Memory B cell (primary cell): ENCODE measurements at places on chromosomes 5 and 9.

DNA sequence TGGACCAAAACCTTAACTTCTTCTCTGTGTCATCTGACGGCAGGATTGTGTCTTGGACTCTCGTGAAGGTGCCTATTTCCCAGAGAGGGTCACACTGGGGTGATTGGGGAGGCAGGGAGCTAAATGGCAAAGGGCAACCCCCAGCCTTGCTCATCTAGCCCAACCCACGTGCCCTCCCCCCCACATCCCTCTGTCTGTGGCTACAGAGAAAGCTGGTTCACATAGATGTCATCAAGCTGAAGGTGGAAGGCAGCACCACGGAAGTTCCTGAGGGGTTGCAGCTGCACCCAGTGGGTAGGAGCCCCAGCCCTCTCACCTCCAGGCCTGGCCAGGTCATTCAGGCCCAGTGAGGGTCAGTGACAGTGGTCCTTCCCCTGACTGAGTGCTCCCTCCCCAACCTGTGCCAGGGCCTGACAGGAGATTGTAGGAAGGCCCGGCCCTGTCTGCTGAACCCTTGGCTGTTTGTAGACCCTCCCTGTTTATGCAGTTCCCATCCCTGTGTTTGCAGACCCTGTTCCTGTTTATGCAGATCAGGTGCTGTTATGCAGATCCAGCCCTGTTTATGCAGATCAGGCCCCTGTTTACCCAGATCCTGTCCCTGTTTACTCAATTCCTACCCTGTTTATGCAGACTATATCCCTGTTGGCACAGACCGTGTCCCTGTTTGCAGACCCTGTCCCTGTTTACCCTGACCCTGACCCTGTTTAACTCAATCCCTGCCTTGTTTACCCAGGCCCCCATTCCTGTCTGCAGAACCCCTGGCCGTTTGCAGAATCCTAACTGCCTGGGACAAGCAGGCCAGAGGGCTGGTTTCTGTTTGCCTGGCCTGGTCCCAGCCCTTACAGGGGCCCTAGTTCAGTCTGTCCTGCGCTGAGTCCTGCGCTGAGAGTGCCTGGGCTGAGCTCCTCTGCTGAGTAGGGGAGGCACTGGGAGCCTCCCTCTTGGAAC lies 10.4 kb downstream of the ENHO start:
- DNase-seq: no peak

- DNase-seq: no peak
Observed at GRCh38 chr5:90338712-90339372, 70.7 kb downstream of the CETN3 start.

DNA sequence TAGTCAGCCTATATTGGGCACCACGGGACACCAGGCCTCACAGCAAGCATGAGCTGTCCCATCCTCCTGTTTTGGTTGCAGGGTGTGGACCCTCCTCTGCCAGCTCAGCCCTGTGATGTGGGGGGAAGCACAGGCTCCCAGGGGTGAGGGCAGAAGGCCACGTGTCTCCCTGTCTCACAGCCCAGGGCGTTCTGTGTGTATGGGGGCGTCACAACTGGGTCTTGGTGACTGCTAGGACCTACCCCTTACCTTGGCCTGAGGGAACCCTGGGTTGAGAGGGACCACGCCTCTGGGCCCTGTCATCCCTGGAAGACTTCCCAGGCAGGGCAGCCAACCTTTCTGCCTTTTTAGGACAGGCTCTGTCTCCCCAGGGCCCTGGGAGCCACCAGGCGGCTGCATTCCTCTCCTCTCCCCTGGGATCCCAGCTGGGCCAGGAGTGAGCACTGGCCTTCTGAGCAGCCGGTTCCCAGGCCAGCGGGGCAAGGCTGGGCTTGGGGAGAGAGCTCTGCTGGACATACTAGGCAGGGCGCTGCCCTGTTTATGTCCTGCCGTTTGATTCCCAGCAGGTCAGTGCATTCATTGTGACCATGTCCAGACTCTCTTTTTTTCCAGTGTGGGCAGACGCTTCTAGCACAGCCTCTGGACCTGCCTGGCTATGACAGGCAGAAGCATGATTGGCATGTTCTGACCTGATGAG lies 97.4 kb downstream of the DAB2IP start:
- no peak for DNase-seq

- DNase-seq: no peak
Observed at GRCh38 chr5:53913941-53914340, 353.5 kb downstream of the NDUFS4 start.

DNA sequence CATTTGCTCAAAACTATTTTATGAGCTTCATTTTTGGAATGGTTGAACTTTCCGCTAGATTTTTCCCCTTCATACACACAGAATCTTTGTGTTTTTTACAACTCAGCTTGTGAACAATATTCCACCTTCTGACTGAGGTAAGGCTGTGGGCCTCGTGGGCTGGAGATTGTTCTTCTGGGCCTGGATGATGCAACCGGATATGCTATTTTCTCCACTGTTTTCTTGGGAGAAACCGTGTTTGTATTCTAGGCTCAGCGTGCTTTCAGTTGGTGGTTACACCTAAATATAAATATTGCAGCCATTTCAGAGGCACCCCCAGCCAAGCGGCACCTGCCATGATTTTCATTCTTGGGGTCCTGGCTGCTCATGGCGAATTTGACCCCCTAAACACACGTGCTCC lies 55.2 kb downstream of the IRX1 start:
- DNase-seq: no peak

DNA sequence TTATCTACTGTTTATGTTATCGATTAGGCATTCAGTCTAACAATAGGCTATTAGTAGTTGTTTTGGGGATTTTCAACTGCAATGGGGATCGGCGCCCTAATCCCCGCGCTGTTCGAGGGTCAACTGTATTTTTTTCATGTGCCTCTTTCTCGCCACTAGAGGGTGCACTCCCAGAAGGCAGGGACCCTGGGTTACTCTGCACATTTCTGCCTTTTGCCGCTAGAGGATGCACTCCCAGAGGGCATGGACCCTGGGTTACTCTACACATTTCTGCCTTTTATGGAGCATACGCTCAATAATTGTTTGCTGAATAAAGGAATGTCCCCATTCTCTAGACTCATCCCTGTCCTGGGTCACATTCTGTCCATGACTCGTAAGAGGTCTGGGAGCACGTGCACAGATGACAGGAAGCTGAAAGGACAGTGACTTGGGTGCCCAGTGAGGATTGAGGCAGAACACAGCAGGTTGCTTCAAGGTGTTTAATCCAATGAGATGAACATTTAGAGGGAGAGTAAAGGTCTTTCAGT lies 27.9 kb upstream of the RECK start:
- DNase-seq: peak; percentile 49

DNA sequence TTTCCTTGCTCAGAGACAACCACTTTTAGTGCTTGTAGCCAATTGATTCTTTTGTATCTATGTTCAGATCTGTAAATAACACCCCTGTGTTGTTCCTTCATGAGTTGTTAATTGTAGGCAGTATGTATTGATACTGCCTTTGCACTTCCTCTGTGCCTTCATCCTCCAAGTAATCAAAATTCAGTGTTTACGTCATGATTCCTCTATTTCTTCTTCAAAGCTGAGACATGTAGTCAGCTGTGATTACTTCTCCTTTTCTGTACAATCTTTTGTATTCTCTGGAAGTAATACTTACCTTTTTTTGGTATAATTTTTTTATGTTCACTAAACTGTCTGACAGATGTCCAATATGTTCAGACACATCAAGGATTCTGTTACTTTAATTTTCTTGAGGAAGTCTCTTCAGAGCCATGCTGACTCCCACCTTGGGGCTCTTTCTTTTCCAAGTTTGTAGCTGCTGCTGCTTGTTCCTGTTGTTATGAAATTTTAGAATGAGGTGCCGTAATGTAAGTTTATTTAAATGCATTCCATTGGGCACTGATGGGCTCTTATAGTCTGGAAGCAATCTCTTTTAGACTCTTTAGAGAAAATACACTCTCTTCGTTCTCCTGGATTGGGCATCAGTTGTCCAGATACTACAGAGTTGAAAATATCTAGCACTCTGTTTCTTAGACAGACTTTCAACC lies 30.5 kb upstream of the LRRC70 start:
- peak; percentile 1 for DNase-seq

DNA sequence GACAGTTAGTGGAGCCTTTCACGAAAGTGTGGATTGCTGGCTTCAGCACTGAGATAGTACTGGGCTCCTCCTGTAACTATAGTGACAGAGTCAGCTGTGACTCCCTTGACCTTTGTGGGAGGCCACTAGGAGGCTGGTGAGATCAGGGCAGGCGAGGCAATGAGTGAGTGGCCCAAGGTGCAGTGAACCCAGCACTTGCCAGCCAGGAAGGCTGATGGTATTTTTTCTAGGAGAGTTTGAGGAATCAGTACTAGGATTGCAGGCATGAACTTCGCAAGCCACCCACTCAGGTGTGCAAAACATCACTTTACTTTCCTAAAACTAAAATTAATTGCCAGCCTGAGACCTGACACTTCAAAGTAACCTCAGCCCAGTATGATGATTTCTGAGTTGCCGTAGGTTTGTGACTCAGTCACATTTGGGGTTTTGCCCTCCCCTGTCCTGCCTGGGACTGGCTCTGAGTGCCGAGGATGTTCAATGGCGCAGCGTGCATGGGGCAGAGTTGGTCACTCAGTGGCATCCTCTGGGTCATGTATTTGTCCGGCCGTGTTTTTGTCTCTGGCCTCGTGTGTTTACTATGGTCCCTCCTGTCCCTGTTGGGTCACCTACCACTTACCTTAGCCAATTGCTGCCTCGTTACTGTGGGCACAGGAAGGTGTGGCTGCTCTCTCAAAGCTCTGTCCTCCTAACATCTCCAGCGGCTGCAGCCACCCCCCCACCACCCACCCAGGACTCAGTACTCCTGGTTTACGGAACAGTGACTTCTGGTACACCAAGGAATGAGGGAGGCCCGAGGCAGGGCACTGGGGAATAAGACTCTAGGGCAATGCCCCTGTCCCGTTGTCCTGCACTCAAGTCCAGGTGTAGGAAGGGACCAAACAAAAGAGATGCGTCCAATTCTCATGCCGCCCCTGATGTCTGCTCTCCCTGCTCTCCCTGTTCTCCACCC lies 67.2 kb downstream of the IL31RA start:
- DNase-seq: no peak

DNA sequence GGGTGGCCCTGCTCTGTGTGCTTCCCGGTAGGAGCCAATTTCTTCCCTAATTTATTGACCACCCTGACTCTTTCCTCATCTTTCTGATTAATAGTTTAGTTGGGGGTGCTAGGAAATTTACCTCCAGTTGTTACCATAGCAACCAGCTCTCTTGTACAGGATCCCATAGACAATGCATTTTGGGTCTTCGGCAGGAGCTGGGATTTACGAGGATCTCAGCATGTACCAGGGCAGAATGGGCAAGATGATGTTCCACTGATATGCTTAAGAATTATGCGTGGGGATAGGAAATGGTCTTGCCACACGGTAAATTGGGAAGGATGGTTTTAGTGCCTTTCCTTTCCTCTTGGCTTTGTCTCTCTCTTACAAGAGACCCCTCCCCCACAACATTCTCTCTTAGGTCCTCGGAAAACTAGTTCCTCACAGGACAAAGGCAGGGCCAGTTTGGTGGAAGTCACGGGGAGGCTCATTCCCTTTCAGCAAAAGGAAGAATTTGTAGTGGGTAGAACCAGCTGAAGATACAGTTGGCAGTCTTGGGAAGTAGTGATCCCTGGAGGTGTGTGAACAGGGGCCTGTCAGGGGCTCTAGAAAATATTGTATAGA lies 133.4 kb upstream of the SHB start:
- no peak for DNase-seq

DNA sequence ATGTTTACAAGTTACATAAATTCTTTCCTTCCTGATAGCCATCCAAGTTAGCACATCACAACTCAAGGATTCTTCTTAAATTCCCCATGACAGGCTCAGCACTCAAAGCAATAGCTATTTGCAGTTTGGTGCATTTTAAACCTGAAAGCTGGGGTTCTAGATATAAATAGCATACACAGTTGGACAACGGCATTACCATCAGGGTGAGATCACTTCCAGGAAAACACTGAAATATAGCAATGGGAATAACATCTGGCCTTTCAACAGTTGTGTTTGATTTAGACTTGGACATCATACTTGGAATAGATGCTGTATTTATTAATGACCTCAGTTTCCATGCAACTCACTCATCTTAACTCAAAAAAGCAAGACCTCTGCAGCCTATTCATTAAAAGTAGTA lies 24.7 kb upstream of the LECT2 start:
- DNase-seq: no peak

GRCh38 chr5:111930449-111930848 lies 173.5 kb upstream of the NREP start:
- no peak for DNase-seq

DNA sequence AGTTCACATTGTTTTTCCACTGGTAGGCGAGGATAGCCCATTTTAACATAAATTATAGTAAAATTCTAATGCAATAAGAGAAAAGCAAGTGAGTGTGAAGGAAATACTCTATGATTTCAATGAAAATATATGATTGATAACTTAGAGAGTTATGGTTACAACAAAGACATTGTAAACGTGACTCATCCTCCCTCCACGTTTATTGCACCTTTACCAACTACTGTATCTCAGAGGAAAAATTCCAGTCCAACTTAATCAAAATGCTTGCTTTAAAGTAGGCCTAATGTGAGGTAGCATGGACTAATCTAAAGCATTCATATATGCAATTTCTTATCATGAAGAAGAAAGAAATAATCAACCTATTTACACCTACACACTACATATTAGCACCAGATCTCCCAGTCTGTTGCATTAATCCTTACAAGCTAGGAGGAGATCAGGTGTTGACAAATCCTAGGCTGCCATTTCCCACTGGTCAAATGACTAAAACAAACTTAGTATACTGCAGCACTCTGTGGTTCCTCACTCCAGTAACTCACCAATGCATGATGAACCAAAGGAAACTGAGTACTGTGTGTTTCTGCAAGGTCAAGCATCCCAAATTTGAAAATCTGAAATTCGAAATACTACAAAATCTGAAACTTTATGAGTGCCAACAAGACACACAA lies 41.7 kb downstream of the ECPAS start:
- DNase-seq: no peak

- DNase-seq: no peak
Observed at GRCh38 chr9:137878146-137878941, 762 bp downstream of the CACNA1B start.

- no peak for DNase-seq
Observed at GRCh38 chr5:168620807-168621206, 41.6 kb upstream of the PANK3 start.

DNA sequence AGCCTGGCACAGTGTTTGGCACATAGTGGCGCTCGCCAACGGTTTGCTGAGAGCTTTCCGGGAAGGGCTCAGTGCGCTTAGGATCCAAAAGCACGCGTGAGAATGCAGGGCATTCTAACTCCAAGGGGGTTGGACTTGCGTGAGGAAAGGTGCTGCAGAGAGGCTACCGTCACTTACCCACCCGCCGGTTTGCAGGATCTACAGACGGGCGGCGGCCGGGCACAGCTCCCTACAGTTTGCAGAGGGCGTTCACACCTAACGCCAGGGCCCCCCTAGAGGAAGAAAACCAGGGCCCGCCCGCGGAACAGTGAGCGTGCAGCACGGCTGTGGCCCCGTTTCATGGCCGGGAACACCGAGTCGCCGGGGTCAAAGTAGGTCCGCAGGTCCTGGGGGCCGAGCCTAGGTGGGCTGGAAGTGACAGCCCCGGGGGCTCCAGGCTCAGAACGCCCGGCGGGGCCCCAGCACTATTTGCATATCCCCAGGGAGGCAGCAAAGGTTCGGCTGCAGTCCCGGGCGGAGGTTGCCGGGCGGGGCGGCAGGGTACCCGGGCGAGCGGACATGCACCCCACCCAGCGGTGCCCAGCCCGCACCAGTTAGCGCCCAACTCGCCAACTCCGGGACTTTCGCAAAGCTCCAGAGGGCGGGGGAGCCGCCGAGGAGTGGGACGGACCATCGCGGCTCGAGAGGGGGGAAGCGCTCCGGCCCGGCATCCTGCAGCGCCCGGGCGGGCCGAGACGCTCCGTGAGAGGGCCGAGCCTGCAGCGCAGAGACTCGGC lies 526 bp upstream of the GALNT10 start:
- peak; percentile 92 for DNase-seq
